Lower lobe of right lung (tissue), 2 donors: ENCODE measurements at places on chromosomes 11 and 22.

- H3K27ac ChIP-seq: no peak overlapping the region
- no peak for DNase-seq
- no peaks in the 10 kb centered on the region for H3K27me3 ChIP-seq
- H3K36me3 ChIP-seq: no peaks in the 10 kb centered on the region
Observed at GRCh38 chr11:106683435-106683834, 334.8 kb downstream of the GUCY1A2 start.

DNA sequence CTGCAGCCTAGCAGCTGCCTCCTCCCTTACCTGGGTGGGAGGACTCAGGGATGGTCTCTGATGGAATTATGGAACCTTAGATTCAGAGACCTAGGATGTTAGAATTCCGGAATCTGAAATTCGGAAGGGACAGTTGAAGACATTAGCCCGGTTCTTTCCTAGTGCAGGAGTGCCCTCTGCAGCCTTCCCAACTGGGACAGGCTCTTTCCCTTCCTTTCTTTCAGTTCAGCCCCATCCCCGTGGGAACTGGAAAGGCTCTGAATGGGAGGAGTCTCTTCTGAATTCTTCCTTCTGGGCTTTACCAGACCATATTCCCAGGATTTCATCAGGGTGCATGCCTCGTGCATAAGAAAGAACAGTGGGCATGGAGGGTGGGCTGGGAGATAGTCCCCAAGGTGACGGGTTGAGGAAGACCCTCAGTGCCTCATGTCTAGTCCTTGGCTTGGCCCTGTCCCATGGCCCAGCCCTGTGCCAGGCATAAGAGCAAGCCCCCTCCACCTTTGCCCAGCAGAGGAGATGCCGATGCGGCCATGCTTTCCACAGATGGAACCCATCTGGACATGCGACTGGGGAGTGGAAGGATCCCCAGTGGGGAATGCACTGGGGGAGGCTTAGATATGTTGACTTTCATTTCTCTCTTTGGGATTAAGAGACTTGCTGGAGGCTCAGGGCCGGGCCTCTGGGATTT lies 14.4 kb downstream of the DNAJB13 start:
- no peaks in the 10 kb centered on the region for H3K4me1 ChIP-seq
- no peak overlapping the region for H3K27ac ChIP-seq
- H3K4me3 ChIP-seq: no peak overlapping the region
- H3K36me3 ChIP-seq: no peaks in the 10 kb centered on the region
- H3K27me3 ChIP-seq: no peaks in the 10 kb centered on the region

- peaks cover 17% of the 10 kb centered on the region for H3K4me1 ChIP-seq
- peaks cover 30% of the 10 kb centered on the region for H3K36me3 ChIP-seq
- no peaks in the 10 kb centered on the region for H3K27me3 ChIP-seq
- H3K4me3 ChIP-seq: no peak overlapping the region
- H3K27ac ChIP-seq: no peak overlapping the region
Observed at GRCh38 chr11:1883346-1884302, 8.1 kb downstream of the PRR33 start.

DNA sequence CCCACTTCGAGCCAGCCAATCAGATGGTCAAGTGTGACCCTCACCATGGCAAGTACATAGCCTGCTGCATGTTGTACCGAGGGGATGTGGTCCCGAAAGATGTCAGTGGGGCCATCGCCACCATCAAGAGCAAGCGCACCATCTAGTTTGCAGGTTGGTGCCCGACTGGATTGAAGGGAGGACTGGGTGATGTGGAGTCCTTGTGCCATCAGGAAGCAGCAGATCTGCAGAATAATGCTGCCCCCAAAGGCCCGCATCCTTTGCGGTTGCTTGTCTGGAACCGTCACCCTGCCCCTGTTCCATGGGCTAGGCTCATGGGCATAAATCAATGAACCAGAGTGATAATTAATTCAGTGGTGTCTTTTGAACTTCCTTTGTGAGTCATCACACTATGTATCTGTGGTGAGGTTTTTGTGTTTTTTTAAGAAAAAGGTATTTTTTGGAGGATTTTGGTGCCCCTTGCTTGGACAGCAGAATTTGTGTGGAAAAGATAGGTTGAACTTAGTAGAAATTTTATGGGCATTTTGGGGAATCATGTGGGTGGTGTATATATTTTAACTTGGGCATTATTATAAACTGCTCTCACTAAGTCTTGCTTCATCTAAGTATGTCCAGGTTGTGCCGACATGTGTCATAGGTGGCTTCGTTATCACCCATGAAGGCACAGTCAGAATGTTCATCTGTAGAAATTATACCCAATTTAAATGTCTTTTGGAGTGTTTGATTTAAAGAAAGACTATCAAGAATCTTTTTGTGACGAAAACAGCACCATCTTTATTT lies 22.3 kb downstream of the LRRC74B start:
- no peaks in the 10 kb centered on the region for H3K27me3 ChIP-seq
- no peak for DNase-seq
- no peak overlapping the region for H3K4me3 ChIP-seq
- H3K27ac ChIP-seq: no peak overlapping the region

GRCh38 chr11:39968071-39968470 lies 1491.4 kb downstream of the LRRC4C start:
- no peaks in the 10 kb centered on the region for H3K27me3 ChIP-seq
- no peaks in the 10 kb centered on the region for H3K4me1 ChIP-seq
- DNase-seq: no peak
- no peak overlapping the region for H3K27ac ChIP-seq

GRCh38 chr22:20116376-20116950 lies 559 bp downstream of the RANBP1 start:
- H3K27ac ChIP-seq: peak overlapping the region; percentile 87
- H3K4me3 ChIP-seq: peak overlapping the region; percentile 79
- H3K36me3 ChIP-seq: peaks cover 67% of the 10 kb centered on the region
- no peak for DNase-seq
- H3K4me1 ChIP-seq: peaks cover 39% of the 10 kb centered on the region

- H3K27me3 ChIP-seq: no peaks in the 10 kb centered on the region
- no peaks in the 10 kb centered on the region for H3K36me3 ChIP-seq
Observed at GRCh38 chr11:106695506-106695905, 322.8 kb downstream of the GUCY1A2 start.

DNA sequence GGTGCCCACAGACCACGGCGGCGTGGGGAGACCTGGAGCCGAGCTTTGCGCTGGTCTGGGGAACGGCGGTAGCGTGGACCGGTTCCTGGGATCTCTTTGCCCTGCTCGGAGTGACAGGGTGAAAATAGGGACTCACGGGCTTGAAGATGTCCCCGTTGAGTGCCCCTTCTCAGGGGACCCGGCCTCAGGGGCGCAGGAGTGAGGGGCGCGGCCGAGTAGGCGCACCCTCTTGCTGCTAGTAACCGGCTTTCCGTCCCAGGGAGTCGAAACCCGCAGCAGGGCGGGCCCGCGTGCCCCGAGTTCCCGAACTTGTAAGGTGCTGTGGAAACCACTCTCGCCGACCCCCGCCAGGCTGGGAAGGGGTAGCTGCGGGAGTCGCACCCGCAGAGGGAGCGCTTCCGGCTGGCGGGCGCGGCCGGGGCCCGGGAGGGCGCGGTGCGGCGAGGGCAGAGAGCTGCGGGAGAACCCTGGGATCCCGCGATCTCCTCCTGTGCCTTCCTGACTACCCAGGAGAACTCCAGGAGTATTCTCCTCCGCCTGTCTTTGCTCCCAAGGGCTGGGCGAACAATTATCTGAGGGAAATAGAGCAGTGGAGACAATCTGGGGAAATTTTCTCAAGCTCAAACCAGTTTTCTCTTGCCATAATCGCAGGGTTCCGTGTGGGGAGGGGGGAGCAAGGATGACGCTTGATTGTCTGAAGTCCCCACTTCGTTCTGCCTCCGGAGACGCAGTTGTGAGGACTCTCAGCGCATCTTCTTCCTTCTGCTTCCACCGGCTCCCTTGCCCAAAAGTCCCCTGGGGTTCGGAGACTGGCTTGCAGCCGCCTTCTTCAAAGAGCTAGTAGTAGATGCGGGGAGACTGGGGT lies 666 bp downstream of the NELL1 start:
- no peak overlapping the region for H3K27ac ChIP-seq
- H3K4me3 ChIP-seq: no peak overlapping the region
- no peak for DNase-seq
- H3K4me1 ChIP-seq: peaks cover 4% of the 10 kb centered on the region
- no peaks in the 10 kb centered on the region for H3K36me3 ChIP-seq
